ENCODE measurements at places on chromosomes 16 and 17. TPM values are rescaled to one million over a fixed set of nuclear protein-coding genes. Genes with fewer than 3 reads are reported as not detected.

The TNS4 gene
- total RNA-seq = not detected

The CCL13 gene
- total RNA-seq = 1.6 TPM

DNA sequence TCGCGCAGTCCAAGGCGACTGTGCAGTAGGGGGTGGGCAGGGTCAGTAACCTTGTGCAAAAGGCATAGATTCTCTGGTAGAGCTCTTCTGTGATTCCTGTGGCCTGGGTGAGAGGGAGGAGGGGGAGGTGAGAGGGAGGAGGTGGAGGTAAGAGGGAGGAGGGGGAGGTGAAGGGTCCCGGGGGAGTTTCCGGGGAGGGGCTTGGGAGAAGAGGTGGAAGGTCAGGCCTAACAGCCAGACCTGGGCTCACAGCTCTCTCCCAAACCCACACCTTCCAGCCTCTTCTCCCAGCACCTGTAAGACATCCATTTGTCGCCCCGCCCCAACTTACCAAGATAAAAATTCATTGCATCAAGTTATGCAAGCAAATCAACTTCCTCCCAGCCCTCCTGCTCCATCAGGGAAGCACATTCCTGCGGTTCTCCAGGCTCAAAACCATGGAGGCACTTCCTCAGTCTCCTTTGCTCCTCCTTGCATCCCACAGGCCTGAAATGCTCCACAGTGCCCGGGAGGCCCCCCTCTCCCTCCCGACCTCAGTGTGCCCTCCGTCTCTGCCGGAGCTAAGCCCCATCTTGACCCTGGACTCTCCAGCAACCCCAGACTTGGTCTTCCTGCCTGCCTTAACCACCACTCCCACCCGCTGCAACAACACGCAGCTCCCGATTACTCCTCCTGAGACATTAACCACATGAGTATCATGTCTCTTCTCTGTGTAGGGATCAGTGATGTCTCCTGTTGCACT lies 30.5 kb downstream of the PIK3R6 start:
- DNase-seq = no peak

The ALG1 gene
- 8.5 TPM for total RNA-seq

DNA sequence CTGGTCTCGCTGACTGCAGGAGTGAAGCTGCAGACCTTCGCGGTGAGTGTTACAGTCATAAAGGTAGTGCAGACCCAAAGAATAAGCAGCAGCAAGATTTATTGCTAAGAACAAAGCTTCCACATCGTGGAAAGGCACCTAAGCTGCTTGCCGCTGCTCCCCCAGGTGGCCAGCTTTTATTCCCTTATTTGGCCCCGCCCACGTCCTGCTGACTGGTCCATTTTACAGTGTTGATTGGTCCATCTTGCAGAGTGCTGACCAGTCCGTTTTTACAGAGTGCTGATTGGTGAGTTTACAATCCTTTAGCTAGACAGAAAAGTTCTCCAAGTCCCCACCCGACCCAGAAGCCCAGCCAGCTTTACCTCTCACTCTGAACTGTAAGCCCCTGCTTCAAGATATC lies 227.8 kb downstream of the ABCC12 start:
- DNase-seq = no peak

DNA sequence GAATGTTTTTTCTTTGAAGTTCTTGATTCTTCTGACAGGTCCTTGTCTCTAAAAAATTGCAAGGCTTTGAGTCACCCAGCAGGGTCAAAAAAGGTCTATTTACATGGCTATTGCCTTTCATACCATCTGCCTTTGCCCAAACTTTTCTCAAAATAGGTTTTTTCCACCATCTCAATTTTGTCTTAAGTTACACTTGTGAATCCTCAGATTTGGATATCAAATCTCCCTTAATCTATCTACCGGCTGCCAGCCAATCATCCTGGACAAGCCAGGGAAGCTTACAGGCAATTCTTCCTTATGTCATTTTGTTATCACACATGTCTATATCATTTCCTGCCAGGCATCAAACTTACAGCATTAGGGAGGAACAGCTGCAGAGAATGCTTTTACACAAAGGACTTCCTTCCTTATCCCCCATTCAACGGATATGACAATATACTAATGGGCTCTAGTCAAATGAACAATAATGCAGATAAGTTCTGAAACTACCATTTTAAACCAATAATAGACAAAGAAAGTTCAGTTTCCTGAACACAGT lies 104.1 kb upstream of the CORO6 start:
- no peak for DNase-seq

DNA sequence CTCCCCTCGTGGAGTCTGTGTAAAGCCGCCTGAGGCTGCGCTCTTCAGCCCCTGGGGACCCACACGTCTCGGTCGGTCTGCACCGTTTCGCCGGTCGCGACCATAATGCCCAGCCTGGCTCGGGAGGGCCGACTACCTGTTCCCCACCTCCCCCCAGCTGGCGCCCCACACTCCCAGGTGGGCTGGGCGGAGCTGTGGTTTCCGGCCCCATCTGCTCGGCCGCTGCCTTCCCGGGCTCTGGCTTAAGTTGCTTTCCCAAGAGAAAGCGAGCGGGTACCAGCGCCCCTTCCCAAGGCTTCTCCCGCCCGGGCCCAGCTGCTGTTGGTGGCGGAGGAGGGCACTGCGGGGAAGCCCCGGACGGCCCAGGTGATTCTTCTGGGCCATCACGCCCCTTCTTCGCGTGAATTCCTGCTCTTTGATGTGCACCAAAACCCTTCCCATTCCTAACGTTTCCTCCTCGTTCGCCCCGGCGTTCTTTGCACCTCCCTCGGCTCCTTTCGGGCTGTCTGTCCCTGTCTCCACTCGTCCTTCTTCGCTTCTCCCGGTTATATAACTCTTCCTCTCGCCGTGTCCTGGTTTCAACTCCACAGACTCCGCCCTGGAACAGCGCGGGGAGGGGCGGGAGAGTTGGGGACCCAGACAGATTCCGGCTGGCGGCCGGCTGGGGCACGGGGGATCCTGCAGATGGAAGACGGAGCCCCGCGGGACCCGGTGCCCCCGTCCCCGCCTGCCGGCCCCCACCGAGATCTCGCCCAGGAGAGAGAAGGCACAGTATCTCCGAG lies 2.0 kb downstream of the KDM6B start:
- DNase-seq = peak; percentile 90

GRCh38 chr17:55430541-55431288 lies 9.1 kb upstream of the MMD start:
- DNase-seq = no peak

The TEKT1 gene
- not detected for total RNA-seq

The HOXB3 gene
- 1.6 TPM for total RNA-seq

The EFCAB3 gene
- not detected for total RNA-seq

The MAP2K6 gene
- total RNA-seq = 2.8 TPM

- no peak for DNase-seq
These were observed 2.3 kb downstream of the SMARCE1 start for GRCh38 chr17:40645291-40645690.

The UNC13D gene
- total RNA-seq = 10.6 TPM

DNA sequence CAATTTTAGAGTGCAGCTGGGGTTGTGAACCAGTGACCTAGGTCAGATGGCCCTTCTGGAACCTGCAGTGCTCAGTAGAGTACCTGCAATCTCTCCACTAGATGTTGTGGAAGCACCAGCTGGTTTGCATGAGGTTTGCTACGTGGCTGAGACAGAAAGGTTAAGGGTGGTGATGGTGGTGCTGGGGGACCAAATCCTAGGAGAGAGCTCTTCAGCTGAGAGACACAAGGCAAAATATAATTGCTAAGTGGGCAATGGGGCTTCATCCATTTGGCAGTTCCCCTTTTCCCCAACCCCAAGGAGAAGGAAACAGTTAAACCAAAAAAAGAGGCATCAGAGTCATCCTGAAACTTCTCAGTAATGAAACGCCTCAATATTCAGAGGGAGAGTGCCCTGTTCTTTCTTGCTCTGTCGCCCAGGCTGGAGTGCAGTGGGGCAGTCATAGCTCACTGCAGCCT lies 13.9 kb downstream of the ITPRIPL2 start:
- DNase-seq = no peak

DNA sequence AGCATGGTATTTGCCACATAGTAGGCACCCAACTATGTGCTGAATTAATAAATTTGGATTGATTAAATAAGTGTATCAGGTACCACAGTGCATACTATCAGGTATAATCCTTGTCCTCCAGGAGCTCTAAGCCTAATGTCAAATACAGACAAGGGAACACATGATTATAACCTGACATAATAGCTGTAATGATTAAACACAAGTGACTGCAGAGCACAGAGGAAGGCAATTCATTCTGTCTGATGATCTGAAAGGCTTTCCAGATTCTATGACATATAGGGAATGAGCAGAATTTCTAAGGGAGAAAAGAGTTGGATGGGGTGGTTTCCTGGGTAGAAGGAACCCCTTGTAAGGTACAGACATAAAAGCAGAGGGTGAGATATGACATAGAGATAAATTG lies 273.5 kb downstream of the KIF2B start:
- no peak for DNase-seq

GRCh38 chr17:37100231-37100630 lies 151.5 kb downstream of the AATF start:
- no peak for DNase-seq

The FADS6 gene
- not detected for total RNA-seq

DNA sequence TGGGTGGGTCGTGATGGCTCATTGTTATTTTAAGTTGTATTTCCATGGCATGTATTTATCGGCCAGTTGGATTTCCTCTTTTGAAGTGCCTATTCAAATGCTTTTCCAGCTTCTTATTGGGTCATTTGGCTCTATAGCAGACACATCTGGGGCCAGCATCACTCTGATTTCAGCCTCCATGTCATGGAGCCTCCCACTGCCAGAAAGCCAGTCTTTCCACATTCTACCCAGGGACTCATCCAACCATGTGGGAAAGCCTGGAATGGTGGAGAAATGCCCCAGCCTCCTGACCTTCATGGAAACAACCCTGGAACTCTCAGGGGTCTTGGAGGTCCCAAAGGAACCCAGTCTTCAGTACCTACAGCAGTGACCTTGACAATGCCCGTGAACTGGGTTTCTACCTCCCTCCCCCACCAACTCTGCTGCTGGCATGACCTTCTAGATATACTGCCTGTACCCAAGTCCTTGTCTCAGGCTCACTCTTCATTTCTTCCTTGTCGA lies 33.8 kb upstream of the ADGRG1 start:
- DNase-seq = no peak

DNA sequence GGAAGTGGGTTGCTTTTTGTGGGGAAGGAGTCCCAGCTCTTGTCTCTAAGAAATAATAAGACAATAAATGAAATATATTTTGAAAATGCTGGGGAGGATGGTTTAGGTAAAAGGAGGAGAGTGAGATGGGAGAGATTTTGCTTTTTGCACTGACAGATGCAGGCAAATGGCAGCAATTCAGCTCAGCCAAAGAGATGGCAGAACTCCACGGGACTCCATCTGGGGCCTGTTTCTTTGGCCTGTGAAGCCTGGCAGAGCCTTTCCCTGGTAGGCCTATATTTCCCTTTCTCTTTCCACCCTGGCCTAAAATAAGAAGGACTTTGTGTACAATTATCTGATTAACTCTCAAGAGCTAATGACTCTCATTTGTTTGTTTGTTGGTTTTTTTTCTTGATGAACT lies 1525.1 kb downstream of the CDH11 start:
- DNase-seq = no peak

The TBC1D3I gene
- 0.30 TPM for total RNA-seq

DNA sequence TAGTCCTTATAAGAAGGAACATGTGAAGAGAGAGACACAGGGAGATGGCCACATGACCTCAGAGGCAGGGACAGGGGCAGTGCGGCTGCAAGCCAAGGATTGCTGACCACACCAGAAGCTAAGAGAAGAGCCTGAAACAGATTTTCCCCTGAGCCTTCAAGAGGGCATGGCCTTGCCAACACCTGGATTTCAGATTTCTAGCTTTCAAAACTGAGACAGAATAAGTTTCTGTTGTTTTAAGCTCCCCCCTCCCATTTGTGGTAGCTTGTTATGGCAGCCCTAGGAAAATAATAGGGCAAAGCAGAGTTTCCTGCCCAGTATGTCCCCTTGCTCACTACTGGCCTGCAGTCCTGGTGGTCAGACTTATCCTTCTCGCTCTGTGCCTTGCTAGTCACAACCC lies 204.5 kb downstream of the CCDC182 start:
- no peak for DNase-seq

The HSD3B7 gene
- 6.7 TPM for total RNA-seq

- no peak for DNase-seq
These were observed 27.3 kb downstream of the HEXIM2 start for GRCh38 chr17:45189009-45189408.

GRCh38 chr17:28878158-28878910 lies 19.2 kb downstream of the FLOT2 start:
- no peak for DNase-seq

DNA sequence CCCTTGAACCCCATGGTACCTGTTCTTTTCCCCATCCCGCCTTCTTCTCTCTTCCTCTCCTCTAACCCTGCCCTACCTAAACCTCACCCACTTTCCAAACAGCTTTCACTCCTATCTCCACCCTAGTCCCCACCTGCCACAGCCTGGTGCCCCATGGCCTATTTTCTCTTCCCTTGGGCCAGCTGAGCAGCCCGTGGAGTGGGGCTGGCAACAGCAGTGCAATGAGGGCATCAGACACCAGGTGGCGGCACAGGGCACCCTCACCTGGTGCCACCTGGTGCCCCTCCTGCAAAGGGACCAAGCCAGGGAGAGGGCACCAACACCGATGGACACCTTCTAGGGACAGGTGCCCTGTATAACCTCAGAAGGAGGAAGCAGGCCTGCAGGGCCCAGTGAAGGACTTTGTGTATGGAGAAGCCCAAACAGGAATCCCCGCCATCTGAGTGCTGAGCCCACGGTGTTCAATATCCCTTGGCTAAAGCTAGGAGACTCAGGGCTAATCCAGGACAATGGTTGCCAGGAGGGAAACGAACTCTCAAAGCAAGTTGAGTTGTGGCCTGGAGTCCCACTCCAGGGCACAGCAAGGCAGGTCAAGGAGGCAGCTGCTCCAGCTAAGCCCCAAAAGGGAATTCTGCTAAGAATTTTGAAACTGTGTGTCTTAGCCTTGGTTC lies 4.0 kb upstream of the ABCC3 start:
- DNase-seq = peak; percentile 69

- no peak for DNase-seq
These were observed 9.0 kb downstream of the MOSMO start for GRCh38 chr16:22016927-22017326.

DNA sequence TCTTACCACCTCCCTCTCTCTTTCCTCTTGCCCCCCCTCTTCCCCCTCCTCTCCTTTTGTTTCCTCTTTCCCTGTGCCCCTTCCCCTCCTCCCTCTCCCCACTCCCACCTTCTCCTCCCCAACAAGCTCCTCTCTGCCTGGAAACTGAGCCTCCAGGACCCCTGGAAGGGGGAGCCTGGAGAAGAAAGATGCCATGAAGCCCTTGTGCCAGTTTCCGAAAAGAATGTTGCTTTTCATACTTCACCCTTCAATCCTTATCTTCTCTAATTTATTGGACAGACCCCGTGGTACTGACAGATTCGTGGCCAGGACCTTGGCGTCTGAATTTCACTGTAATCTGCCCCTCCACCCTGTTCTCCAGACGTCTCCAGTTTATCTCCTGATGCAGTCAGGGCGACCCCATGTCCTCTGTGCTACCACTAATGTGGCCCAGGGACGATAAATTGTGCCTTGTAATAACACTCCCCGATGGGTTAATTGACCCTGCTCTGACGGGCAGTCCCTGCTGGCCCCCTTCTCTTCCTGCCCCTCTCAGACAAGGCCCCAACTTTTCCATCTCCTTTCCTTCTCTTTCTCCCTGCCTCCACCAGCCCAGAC lies 138.4 kb upstream of the GSE1 start:
- no peak for DNase-seq

GRCh38 chr17:39635614-39636176 lies 1.2 kb upstream of the STARD3 start:
- DNase-seq = no peak

The GINS2 gene
- total RNA-seq = 0.81 TPM

Data from Right ventricle myocardium superior (tissue), 1 donor.